ENCODE measurements at places on chromosomes 6 and 20.

GRCh38 chr6:79672631-79673111, 41.5 kb downstream of the SH3BGRL2 start:
- DNase-seq = no peak

DNA sequence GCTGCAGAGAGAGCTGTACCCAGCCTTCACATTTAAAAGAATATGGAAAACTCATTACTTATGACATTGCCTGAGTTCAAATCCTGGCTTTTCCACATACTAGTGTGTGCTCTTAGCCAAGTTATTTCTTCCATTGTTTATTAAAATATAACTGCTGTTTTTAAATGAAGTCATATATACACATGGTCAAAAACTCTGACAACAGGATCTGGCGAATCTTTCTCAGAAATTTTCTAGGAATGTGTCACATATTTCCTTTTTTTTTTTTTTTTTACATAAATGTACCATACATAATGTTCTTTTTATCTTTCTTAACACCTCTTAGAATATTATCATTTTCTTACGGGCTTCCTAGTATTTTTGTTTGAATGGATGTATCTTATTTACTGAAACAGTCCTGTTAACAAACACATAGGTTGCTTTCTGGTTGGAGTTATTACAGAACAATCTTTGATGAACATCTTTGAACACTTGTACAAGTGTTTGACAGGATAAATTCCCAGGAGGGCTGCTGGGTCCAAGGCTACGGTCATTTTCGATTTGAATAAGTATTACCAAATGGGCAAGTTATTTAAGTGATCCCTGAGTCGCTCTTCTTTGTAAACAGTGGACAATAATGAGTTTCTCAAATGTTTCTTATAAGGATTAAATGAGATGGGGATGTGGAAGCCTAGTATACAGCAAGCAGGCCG, 1.6 kb upstream of the SNX9 start:
- DNase-seq = no peak

DNA sequence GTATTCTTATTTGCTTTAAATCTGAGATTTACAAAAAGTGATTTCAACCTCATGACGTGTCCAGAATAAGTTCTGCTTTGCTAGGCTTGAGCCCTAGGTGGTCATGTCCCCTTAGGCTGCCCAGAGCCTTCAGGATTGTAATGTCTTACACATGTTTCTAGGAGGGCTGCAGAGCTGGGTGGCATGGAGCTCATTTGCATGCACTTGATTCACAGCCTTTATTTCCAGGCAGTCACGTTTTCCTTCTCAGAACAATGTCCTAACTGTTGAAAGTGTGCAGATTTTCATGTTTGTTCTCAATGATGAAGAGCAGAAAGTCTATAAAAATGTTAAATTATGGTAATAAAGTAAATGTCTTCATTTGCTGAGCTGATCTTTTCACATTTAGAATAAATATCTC, 448.6 kb upstream of the SOX4 start:
- DNase-seq = no peak

- DNase-seq = no peak
Measured at GRCh38 chr6:3006476-3006875, 6.8 kb downstream of the NQO2 start.

DNA sequence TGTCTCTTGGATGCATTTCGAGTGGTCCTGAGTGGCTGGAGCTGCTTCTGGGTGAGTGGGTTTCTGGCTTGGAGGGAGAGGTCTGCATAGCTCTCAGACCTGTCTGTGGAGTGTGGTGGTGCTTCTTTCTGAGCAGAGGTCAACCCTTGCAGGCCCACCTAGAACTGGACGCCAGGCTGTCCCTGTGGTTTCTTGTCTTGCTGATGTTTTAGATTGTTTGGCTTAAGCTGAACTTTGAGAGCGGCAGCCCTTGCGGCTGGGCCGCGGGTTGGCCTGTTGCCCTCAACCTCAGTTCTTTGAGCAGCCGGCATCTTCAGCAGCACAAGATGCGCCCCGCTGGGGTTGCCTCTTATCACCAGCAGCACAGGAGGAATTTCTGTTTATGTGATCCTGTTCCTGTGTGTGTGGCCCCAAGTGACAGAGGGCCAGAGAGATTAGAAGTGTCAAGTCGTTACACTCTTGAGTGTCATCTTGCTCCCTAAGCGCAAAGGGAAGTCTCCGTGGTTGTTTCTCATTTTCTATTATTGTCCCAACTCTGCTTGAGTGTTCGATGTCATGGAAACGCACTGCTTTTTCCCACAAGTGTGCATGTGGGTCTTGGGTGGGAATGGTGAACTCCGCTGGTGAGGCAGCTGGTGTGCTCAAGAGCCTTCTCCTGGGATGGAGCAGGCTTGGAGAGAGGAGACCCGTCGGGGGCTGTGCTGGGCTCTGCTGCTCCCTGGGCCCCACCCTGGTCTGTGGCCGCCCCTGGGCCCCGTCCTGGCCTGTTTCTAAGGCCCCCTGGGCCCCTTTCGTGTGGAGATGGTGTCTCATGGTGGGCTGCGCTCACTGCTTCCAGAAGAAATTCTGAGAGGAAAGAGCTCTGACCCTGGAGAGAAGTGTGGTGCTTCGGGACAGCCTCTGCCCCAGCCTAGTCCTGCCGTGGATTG, 20.1 kb upstream of the SLC22A1 start:
- DNase-seq = no peak

DNA sequence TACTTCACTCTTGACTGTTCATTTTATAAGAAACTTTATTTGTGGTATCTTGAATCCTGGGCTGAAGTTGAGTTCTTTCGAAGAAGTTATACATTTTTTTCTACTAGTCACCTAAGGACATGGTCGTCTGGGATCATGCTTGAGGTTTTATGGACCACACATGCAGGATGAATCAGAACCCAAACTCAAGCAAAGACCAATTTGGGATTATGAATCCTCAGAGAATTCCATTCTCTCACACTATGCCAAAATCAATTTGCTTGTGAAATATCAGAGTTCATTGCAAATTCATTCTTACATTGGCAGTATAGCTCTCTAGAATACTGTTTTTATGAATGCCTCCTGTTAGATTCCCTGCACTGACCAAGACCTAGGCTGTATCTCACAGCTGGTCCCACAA, 114.3 kb upstream of the HDAC2 start:
- DNase-seq = no peak

Measured in stimulated activated effector memory CD8-positive, alpha-beta T cell treated with anti-CD3 and anti-CD28 coated beads, Interleukin-12 subunit alpha, Interleukin-12 subunit beta, amount 100 ng/mL, for 72 hours (primary cell).